ENCODE measurements at places on chromosomes 12 and 14.

DNA sequence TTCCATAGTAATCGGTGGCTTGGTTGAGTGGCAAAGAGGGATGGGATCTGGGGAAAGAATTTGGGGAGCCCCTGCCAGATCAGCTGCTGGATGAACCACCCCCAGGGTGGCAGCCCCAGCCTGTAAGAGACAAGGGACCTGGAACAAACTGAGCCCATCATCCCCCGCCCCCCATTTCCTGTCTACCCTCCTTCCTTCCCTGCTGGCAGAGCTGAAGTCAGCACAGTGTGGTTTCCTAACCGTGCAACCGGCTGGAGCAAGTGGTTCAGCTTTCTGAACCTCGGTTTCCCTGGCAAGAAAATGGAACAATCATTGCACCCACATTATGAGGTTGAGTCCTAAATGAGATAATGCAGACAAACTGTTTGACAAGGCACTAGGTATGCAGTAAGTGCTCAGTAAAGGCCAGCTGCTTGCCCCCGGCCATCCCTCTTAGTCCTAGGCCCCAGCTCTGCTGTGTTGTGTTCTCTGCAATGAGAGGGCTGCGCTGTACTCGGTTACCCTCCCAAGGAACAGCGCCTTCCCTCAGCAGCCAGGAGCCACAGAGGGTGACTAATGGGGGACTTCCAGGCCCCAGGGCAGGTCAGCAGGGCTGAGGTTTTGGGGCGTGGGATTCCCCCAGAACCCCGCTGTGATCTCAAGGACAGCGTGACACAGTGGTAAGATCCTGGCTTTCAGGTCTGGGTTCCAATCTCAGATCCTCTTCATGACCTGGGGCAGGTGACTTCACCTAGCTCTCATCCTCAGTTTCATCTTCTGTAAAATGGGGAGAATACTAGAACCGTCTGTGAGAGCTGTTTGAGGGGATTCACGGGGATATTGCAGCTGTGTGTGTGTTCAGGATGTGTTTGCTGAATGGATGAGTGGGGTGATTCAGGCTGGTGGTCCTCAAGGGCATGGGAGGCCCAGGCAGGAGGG lies 16.5 kb downstream of the SELPLG start:
- DNase-seq, result peak; percentile 94

- peak; percentile 82 for DNase-seq
Observed at GRCh38 chr12:89927226-89927698, 218.6 kb upstream of the ATP2B1 start.

- DNase-seq, result no peak
Observed at GRCh38 chr12:48789858-48790326, 1.0 kb upstream of the ADCY6 start.

- DNase-seq, result no peak
Observed at GRCh38 chr14:93967637-93968250, 8.6 kb downstream of the ASB2 start.

DNA sequence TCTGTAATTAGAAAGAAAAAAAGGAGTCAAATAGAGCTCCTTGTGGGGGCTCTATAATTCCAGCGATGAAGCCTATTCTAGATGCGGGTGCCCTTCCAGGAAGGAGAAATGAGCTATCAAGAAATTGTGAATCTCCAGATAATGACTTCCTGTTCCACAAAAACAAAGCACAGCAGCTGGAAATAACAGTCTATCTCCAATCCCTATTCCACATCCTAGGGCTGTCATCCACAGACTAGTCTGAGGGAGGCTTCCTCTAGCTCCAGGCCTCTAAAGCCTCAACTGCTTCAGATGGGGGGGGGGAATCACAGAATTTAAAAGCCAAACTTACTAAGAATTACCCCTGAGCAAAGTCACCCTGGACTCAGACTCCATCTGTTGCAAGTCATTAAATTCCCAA lies 77.4 kb upstream of the GTF2A1 start:
- DNase-seq, result no peak

DNA sequence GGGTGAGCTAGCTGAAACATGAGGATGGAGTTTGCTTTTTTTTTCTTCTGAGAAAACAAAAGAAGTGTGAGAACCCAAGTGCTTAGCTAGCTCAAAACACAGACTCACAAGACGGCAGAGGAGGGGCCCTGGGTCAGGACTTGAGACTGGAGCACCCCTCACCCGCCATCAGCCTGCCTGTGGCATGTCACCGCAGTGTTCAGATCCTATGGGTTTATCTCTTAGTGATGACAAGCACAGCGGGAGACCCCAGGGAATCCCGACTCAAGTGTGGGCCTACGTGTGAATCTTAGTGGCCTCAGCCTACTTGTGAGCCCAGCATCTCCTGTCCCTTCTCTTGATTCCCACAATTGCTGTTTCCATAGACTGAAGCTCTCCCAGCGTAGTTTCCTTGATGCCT lies 22.9 kb downstream of the DYRK4 start:
- no peak for DNase-seq

DNA sequence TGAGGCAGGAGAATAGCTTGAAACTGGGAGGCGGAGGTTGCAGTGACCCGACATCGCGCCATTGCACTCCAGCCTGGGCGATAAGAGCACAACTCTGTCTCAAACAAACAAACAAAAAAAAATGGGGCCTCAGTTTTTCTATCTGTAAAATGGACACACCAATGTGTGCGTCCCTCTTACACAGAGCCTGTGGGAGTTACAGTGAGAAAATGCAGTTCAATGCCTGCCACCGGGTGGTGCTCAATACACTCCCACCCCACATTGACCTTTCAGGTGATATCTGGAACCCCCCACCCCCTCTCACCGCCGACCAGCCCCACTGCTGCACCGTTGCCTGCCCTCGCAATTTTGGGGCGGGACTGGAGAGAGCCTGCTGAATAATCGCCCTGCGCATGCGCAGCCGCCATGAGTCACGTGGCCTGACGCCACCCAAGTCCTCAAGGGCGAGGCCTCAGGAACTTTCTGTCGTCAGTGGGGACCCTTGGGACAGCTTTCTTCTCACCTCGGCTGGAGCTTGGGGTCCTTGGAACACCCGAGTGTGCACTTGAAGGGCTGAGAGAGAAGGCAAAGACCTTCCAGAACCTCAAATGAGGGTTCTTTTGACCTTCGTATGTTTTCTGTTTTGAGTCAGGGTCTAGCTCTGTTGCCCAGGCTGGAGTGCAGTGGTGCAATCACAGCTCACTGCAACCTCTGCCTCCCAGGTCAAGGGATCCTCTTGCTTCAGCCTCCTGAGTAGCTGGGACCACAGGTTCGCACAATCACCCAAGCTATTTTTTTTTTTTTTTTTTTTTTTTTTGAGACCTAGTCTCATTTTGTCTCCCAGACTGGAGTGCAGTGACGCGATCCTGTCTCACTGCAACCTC lies 14.6 kb upstream of the CABP1 start:
- DNase-seq, result peak; percentile 62

- DNase-seq, result no peak
Observed at GRCh38 chr12:116202433-116202832, 75.1 kb downstream of the MED13L start.

- no peak for DNase-seq
Observed at GRCh38 chr12:31510034-31510433, 80.9 kb downstream of the DENND5B start.

DNA sequence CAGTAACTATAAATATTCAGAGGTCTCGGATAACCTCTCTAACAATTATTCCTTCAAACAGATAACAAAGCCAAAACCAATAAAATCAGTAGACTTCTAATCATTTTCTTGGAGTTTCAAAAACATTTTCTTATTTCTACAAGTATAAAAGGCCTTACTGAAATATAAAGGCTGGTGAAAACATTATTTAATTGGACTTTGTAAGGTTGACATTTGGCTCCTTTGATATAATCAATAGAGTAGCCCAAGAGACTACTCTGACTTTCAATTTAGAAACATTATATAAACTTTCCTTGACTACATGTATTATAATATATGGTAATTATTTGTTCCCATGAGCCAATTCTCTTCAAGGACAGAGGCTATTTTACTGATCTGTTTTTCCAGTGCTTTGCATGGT lies 68.3 kb downstream of the OSBPL8 start:
- DNase-seq, result no peak

- no peak for DNase-seq
Observed at GRCh38 chr12:112473056-112473455, 54.3 kb downstream of the PTPN11 start.

DNA sequence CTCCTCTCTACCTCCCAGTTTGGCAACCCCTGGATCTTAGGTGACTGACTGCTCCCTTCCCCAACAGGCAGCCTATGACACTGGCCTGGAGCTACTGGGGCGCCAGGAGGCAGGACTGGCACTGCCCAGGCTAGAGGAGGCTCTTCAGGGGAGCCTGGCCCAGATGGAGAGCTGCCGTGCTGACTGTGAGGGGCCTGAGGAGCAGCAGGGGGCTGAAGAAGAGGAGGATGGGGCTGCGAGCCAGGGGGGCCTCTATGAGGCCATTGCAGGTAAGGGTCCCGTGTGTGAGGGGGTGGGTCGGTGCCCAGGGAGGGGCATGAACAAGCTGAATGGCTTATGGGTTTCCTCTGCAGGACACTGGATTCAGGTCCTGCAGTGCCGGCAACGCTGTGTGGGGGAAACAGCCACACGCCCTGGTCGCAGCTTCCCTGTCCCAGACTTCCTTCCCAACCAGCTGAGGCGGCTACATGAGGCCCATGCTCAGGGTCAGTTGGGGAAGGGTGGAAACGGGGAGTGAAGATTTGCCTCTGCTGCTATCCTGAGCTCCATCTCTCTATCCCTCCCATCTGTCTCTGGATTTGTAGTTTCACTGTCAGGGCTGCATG lies 2.2 kb downstream of the P3H3 start:
- DNase-seq, result no peak

GRCh38 chr14:39169541-39169900 lies 612 bp downstream of the TRAPPC6B start:
- no peak for DNase-seq

DNA sequence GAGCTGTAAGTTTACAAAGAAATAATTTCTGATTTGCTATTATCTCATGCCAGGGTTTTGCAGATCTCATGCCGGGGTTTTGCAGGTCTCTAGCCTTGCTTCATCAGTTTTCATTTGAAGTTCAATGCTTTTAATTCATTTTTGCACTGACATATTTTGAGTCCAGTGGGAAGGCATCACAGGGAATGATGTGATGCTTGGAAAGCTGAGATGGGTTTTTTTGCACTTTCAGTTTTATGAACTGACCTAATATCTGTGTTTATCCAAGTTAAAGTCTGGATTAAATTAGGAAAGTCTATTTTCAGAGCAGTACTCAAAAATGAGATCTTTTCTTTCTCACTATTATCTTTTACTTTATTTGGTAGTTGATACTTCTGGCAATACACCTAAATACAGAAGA lies 23.6 kb upstream of the REP15 start:
- no peak for DNase-seq

DNA sequence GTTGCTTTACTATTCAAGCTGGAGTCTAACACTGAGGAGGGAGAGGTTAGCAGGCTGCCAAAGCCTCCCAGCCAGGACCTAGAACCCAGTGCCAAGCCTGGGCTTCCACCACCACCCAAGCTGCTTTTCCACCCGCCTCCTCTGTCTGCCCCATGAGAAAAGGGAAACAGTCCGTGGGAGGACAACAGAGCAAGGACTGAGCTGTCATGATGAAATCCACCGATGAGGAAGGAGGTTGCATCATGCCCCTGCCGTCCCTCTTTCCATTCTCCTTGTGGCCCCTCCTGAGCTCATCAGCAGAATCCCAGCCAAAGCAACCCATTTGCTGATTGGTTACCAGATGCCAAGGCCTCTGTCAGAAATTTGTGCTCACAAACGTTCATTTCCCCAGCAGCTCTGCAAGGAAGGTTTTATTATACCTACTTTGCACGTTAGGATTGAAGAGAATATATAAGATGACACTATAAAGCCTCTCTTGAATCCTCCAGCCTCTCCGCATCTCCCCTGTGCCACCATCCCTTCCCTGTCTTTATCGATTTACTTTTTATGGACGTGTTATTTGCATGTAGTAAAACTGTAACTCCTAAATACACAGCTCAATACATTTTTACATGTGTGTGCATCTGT lies 6.3 kb upstream of the SERPINA1 start:
- DNase-seq, result no peak

GRCh38 chr12:9951026-9951675 lies 19.0 kb upstream of the CLEC2A start:
- DNase-seq, result peak; percentile 25

- DNase-seq, result no peak
Observed at GRCh38 chr12:4977102-4977501, 66.6 kb upstream of the KCNA5 start.

DNA sequence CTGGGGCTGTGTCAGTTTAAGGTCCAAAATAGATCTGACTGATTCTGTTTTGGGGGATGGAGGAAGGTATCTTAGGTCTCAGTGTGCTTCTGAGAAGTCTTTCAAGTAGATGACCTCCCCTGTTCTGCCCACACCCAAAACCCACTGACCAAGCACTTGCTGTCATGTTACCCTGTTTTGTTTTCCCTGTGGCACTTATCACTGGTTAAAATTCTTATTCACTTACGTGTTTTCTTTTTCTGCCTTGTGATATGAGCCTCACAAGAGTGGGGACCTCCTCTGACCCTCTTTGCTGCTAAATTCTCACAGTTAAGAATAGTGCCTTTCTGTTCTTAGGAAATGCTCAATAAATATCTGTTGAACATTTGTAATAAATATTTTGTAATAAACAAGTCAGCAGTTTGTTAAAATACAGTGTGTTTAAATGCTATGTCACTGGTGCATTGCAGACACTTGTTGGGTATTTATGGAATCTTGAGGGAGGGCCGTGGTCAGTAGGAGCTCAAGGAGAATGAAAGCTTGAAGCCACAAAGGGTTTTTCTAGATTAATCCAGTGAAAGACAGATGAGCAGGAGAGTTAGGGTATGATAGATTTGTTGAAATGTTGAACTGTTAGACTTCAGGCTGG lies 20.9 kb downstream of the PLEKHA5 start:
- no peak for DNase-seq

DNA sequence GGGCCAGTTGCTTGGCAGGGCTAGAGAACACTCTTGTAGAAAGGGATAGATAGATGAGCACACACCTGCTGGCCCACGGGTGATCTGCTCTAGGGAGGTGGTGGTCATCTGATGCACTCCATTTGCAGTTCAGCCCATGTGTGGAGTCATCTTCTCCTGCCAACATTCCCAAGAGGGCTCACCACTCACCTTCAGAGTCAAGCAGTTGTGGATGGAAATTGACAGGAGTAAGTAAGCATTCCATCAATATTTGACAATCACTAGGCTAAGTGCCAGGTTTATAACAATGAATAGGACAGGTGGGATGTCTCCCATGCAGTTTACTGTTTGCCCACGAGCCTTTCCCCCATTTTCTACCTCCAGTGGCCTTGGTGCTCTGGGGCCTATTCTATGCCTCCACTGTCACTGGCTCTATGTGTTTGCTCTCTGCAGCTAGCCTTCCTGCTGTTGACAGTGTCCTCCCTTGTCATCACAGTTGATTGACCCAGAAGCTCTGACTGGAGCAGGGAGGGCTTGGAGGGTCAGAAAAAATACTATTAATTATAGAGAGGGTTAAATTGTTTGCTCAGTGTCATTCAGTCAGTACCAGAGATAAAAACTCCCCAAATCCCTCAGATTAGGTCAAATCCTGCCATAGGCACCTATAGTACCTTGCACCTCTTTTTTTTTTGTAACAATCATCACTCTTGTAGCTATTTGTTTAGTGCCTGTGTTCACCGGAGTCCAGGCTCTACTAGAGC lies 134.6 kb upstream of the PZP start:
- DNase-seq, result no peak

- DNase-seq, result no peak
Observed at GRCh38 chr14:77303417-77304156, 17.1 kb downstream of the POMT2 start.

- no peak for DNase-seq
Observed at GRCh38 chr12:30361145-30361544, 334.5 kb downstream of the IPO8 start.

- no peak for DNase-seq
Observed at GRCh38 chr12:67705394-67706370, 57.1 kb downstream of the DYRK2 start.
